ENCODE measurements at places on chromosomes 1 and 21.

DNA sequence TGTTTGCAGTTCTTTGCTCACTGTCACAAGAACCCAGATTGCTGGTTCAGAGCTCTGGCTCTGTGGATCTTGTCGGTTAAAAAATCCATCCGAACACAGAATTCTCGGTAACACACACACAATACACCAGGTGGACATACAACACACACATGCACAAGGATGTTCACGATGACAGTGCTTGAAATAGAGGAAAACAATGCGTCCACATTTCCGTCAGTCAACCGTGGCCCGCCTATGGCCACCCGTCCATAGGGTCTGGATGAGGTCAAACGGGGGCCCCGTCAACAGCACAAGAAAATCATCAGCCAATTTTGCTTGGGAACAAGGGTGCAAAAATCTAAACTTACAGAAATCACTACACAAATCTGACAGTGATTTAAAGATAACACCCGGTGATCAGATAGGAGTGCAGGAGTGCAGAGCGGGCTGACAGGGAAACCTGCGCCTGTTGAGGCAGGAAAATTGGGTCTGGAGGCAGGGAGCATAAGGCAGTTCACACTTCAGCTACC is 50.4 kb upstream of the SLC19A1 start:
- DNase-seq = no peak

DNA sequence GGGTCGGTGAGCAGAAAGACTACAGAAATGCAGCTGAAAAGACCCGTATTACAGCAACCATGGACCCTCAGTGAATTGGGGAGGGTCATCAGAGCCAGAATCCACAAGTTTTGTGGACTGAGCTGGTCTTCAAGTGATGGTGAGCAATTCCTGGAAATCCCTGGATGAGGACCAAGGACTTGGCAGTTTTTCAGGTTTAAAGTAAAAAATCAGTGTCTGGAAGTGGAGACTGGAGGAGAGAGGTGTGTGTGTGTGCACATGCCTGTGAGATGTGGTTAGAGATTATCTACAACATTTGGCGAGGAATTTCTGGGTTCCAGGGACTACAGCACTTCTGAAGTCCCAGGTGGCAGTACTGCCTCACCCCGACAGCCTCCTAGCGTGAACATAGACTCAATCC is 56.4 kb downstream of the KIRREL1 start:
- DNase-seq = no peak

DNA sequence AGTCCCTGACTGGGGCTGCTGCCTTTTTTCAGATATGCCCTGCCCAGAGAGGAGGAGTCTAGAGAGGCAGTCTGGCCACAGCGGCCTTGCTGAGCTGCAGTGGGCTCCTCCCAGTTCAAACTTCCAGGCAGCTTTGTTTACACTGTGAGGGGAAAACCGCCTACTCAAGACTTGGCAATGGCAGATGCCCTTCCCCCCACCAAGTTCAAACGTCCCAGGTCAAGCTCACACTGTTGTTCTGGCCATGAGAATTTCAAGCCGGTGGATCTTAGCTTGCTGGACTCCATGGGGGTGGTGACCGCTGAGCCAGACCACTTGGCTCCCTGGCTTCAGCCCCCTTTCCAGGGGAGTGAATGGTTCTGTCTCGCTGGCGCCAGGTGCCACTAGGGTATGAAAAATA is 18.3 kb upstream of the C1orf53 start:
- DNase-seq = no peak

GRCh38 chr1:41431490-41432350 is 52.8 kb downstream of the EDN2 start:
- DNase-seq = no peak

DNA sequence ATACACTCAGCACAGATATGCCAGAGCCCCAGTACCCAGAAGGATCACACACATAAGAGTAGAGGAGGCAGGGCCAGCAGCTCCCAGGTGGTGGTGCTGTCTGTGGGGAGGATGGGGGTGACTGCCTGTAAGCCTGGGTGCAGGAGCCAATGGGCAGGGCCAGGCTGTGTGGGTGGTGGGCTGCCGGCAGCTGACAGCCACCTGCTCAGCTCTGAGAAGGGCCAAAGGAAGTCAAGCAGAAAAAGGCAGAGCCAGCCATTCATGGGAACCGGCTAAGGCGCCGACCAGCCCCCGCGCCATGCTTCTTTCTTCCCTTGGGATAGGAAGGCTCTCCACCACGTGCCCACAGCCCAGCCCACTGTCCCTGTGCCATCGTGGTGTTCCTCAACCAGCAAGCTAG is 14.1 kb downstream of the PIK3C2B start:
- DNase-seq = peak; percentile 11

DNA sequence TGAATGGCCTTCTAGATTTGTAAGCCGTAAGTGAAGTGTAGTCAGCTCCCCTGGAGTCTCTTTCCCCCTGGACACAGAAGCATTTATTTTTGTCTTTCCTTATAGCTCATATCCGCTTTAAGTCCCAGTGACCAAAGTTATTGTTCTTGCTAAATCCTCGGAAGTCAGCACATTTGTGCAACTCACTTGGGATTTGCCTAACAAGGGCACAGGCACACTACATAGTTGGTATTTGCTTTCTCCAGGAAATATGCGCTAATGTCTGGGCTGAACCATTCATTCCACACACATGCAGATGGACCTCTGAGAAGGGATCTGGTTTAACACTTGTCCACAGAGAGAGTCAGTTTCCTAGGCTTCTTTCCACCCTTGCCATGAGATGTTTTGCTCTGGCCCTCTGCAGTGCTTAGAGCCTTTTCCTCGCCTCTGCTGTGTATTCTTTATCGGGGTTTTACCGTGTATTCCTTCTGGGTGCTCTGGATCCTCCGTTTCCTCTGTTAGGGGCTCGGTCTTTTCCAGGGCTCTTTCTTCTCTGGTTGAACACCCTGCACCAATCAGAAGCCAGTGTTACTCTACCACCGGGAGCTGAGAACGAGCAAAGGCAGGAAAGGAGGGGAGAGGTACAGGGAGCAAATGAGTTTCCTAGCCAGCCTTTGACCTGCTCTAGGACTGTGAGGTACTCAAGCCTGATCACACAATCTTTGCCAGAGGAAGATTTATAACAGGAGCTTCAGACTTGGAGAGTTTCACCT is 72.4 kb downstream of the ABCA4 start:
- DNase-seq = no peak

DNA sequence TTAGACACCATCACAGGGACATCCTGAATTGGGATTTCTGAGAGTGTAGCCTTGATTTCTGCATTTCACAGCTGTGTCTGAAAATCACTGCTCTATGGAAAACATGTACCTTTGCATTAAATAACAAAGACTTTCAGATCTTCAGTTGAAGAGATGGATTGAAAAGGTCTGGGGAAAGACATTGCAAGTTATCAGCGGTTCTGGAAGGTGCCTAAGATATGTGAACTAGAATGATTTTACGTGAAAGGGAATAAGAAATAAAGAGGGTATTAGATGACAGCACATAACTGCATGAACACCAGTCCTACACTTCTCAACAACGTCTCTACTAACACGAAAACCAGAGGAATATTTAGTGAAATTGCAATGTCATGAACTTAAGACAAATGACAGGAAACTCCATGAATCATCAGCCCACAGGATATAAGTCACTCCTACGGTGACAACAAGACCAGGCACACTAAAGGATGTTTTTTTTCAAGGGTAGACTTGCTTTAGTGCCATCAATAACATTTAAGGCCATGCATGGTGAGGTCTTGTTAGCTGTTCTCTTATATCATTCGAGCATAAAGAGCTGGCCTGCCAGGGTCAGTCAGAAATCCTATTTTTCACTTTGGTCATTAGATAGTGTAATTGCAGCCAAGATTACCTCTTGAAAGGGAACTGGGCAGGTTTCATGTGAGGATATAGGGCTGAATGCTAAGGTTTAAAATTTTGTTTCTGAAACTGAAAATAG is 283.1 kb downstream of the GRIK1 start:
- no peak for DNase-seq

GRCh38 chr1:182340233-182341058 is 51.1 kb downstream of the GLUL start:
- DNase-seq = no peak

DNA sequence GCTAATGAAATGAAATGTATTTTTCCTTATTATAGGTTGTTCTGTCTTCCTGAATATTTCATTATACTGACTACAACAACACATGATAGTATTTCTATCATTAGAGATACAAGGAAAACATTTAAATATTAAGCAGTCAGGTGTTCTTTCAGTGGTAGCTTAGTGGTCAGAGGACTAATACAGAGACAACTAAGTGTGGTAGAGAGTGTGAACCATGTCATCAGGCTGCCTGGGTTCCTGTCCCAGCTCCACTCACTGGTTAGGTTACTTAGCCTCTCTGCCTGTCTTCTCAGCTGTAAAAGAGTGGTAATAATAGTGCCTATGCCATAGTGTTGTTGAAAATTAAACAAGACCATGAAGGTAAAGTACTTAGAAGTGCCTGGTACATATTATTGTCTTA is 3.9 kb downstream of the UAP1 start:
- DNase-seq = no peak

DNA sequence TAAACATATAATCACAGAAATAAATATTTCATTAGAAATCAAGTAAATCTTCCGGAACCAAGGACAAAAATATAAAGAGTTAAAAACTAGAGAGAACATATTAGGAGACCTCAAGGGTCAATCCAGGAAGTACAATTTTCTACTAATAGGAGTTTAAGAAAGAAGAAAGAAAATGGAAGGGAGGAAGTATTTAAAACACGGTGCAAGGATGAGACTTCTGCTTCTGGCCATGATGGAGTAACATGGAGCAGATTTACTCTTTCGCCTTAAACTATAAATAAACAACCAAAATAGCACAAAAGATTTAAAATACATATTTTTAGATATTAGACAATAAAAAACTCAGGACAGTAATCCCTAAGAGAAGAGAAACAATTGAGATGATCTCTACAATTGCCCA is 12.6 kb upstream of the IFNAR1 start:
- no peak for DNase-seq

GRCh38 chr1:112849425-112850033 is 106.5 kb downstream of the SLC16A1 start:
- no peak for DNase-seq

DNA sequence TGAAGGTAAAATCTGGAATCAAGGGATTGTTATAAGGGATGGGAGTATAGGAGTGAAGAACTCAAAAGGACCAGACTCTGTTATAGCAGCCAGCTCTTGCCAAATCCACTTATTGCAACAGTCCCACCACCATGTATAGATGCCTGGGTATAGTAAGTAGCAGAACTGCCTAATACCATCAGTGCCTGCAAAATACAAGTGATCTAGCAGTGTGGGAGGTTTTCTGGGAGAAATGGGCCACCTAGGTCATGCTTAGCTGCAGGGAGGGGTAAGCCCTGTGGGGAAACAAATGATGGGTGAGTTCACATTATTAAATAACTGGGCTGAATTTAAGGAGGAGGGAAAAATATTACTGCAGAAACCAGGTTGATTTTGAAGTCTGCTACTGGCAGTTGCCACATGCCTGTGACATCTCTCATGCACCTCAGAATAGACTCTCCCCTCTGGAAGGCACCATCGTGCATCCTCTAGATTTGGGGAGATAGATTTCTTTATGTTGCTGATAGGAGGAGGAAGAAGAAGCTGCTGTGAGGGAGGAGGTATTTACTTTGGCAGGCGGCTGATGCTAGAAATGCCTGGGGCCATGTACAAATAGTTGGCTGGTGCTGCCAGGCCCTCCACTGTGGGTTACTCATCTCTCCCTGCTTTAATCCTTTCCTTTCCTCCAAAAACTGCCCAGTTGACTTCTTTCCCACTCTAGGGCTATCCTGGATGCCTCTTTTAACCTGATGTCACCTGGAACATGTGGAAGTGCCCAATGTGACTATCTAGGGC is 27.5 kb downstream of the HLX start:
- no peak for DNase-seq

DNA sequence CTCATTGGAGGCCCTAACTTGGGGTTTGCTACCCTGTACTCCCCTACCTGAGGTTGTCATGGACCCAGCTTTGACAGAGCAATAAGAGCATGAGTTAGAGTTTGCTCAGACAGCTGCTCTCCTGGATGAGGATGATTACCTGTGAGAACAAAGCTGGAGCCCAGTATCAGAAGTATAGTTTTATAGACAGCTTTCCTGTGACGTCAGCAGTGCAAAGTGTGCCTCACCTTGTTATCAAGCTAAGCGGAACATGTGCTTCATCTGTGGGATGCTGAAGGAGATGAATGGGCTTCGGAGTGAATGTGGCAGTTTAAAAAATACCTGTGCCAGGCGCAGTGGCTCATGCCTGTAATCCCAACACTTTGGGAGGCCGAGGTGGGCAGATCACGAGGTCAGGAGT is 5.4 kb upstream of the WDR47 start:
- no peak for DNase-seq

GRCh38 chr21:44525391-44526095 is 14.5 kb downstream of the KRTAP10-1 start:
- no peak for DNase-seq

- peak; percentile 51 for DNase-seq
Observed at GRCh38 chr1:112501810-112502641, 6.7 kb upstream of the WNT2B start.

DNA sequence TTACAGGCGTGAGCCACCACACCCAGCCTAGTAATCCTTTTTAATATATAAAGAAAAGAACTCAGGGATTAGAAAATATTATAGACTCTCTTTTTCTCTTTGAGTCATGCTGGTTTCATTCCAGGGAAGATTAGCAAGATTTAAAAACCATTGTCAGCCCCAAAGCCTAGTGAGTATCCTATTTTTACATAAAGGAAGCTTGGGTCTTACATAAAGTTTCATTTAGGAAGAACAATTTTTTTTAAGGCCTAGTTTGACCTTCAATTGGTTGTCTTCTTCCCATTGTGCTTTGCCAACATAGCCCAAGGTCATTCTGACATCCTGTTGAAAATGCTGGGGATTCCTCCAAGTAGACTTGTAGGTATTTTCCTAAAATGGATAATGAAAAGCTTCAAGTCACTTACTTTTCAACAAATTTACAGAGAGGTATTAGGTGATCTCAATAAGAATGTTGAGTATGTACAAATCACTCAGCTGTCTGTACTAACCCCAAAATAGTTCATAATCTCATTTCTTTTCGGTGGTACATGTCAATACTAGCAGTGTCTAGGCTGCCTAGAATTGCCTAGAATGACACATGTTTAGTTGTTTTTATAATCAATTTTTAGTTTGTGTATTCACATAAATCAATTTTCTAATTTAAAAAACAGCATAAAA is 4.3 kb upstream of the KIF14 start:
- no peak for DNase-seq

DNA sequence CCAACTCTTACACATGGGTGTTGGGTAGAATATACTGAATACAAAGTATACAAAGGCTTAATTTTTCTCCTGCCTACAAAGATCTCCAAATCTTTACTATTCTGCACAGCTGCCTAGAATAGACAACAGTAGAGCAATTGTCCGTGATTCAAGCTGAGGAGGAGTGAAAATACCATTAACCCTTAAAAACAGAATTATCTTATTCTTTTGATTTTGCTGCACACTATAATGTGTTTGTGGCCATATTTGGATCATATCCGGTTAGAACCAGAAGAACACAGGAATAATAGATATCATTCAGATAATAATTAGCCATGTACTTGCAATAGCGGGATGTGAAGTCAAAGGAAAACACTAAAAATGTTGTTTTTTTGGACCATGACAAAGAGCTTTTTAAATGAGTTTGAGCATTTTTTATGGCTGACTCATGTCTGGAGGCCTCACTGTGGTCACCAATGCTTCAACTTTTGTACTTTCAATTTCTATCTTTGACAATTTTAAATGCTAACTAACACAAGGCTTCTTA is 197.6 kb upstream of the FOXD3 start:
- no peak for DNase-seq

- DNase-seq = no peak
Observed at GRCh38 chr1:206878456-206878855, 13.0 kb downstream of the IL20 start.

- DNase-seq = no peak
Observed at GRCh38 chr1:19888112-19888511, 5.9 kb downstream of the OTUD3 start.

Measured in NCI-H510A treated with DMSO at 0.1 percent for 48 hours (cell line).